ENCODE measurements at places on chromosomes 2 and 18. TPM values are rescaled to one million over a fixed set of nuclear protein-coding genes. Genes with fewer than 3 reads are reported as not detected.
A peak's percentile ranks its signal among the peaks of the same experiment; 100 is the strongest.

The ST8SIA5 gene
- 0.19 TPM for total RNA-seq

The POMC gene
- 5.2 TPM for total RNA-seq

The KLHL29 gene
- 0.26 TPM for total RNA-seq

The ZNF236 gene
- 19.3 TPM for total RNA-seq

The GKN2 gene
- total RNA-seq, result not detected

The ARHGAP15 gene
- 93.3 TPM for total RNA-seq

The KCMF1 gene
- total RNA-seq, result 108 TPM

The CLIP4 gene
- 23.3 TPM for total RNA-seq

The CSRNP3 gene
- total RNA-seq, result not detected

The AKAIN1 gene
- total RNA-seq, result not detected

DNA sequence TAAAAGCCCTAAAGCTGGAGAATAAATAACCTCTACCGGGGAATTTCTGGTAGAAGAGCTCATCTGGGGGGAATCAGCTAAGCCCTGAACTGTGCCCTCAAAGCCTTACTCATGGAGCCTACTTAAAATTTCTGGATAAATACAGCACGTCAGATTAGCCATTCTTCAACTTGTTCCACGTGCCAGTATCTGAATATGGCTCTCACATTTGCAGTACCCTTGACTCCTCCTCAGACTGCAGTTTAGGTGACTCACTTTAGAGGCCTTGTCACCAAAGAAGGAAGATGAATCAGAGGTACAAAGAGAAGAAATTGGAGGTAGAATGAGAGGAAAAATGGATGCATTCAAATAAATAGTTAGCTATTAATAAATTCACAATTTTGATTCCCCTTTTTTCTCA, 34.6 kb upstream of the POTEC start:
- ATAC-seq, result no peak

DNA sequence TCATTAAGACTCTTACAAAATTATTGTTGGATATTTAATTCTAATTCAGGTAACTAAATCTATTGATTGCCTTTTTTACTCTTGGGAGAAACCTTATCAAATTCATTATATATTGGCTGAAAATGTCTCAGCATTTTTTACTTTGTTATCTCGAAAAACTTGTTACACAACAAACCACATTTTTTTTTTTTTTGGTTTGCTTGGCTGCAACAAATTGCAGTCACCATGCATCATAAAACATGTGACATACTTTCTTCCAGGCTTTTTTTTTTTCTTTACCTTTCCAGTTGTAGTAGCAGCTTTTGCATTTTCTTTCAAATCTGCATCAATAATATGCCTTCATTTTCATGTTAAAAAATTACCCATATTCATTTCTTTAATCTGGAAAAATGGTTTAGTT, 186.7 kb downstream of the TDRD15 start:
- no peak for ATAC-seq

- no peak for ATAC-seq
Measured at GRCh38 chr2:117875786-117876185, 61.3 kb downstream of the DDX18 start.

- ATAC-seq, result no peak
Measured at GRCh38 chr2:127085317-127085681, 21.7 kb downstream of the BIN1 start.

DNA sequence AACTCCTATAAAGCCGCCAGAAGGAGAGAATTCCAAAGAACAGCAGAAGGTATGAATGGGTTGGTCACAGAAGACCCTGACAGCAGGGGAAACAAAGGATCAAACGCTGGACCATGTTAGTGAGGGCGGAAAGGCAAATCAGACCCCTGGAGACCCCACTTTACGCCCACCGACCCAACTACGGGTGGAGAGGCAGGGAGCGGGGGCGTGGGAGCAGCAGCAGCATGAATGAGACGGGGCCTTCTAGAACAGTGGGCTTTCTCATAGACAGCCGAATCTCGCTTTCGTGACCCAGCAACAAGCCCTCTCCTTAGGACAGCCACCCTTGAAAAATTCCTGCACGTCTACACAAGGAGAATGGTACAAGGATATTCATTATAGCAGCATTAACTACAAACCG, 191.0 kb downstream of the HDAC4 start:
- ATAC-seq, result no peak

- no peak for ATAC-seq
Measured at GRCh38 chr2:232022718-232023117, 61.2 kb downstream of the DIS3L2 start.

GRCh38 chr2:29270701-29271121, 155.5 kb downstream of the CLIP4 start:
- ATAC-seq, result no peak

DNA sequence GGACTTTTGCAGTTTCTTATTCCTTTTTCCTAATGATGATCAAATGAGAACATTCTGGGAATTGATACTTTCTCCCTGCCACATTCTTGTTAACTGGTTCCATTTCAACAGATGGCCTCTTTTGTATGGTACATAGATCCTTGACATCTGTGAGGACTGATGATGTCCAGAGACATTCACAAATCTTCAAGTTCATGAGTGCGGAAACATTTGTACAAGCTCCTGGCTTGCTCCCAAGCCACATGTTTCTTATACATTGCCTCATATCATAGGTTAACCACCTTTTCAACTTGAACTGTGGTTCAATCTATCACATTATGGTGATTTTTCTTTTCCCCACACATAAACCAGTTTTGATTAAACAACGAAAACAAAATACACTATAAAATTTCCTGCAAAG, 267.3 kb downstream of the CLIP4 start:
- ATAC-seq, result no peak

DNA sequence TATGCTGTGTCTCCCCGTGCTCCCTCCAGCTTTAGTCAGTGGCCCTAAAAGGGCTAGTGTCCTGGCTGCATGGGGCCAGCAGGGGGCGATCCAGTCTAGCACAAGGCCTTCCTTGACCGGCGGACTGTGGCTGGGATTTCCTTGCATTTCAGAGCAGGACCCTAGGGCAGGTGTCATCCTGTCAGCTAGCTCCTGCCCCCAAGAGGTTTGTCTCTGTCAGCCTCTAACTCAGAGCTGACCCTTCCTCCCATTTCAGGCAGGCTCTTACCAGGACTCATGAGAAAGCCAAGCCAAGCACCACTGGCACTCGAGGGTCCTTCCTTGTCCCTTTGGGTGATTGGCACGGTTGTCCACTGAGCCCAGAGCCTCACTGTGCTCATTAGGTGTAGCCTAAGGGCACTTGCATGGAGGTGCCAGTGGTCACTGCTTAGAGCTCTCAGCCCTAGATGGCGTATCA, 140.3 kb downstream of the RPIA start:
- ATAC-seq, result peak; percentile 49

GRCh38 chr18:62732617-62733016, 17.3 kb downstream of the PHLPP1 start:
- ATAC-seq, result no peak

GRCh38 chr2:147067136-147067535, 777.7 kb upstream of the ACVR2A start:
- ATAC-seq, result no peak

- no peak for ATAC-seq
Measured at GRCh38 chr2:204681412-204681811, 136.1 kb downstream of the PARD3B start.

DNA sequence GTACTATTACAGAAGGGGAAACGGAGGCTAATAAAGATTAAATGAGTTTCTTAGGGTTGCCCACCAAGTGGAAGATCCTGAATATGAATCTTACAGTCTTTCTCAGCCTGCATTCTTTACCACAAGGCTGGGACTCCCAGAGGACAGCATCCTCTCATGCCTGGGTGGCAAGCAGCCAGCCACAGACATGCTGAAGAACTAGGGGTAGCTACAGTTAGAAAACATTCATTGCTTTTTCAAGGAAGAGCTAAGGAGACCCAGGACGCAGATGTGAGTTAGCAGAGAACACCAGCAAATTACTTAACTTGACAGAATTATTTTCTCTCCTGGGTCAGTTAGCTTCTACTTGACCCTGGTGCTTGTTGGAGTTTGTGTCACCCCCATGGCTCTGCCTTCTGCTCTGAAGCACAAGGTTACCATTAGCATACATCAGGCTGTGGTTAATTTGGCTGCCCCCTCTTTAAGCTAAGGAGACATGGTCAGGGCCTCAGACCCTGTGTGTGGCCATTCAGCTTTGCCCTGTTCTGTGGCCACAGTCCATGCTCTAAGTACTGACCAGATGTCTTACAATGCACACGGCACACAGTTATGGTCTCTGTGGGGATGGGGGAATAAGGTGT, 132.3 kb upstream of the TNP1 start:
- no peak for ATAC-seq

DNA sequence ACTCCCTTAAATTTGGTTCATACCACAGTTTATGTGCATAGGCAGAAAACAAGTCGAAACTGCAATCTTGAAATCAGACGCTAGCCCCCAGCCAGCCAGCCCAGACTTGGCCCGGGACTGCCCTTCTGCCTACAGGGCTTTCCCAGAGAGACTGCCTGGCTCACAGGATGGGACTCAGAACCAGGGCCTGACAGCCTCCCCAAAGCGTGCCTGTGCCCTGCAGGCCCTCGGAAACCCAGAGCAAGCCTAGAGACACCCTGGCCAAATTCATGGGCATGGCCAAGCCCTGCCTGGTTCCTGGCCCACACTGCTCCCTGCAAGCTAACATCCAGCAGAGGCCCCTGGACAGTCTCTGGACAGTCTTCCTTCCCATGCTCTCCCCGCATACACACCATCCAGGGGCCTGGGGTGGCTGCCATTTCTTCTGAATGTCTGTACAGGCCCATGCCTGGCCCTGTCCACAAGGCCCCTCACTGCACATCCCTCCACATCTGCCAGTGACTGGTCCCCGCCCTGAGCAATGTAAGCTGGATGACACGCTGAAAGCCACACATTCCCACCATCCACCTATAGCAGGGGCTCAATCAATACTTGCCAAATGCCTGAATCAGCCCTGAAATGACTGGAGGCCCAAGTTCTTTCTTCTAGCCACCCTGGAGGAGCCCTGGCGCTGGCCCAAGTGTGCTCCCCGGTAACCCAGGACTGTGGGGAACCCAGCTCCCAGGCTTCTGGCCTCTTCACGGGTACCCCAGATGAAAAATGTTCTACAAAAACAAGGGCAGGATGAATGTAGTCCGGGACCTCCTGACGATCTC, 73.1 kb downstream of the HDAC4 start:
- peak; percentile 18 for ATAC-seq

DNA sequence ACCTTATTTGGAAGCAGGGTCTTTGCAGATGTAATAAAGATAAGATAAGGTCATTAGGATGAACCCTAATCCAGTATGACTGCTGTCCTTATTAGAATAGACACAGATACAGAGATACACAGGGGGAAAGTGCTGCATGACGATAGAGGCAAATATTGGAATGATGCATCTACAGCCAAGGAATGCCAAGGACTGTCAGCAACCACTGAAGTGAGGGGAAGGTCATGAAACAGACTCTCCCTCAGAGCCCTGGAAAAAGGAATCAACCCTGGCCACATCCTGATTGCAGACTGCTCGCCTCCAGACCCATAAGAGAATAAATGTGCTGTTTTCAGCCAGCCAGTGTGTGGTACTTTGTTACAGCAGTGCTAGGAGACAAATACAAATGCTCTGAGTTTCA, 14.8 kb downstream of the TMEM237 start:
- no peak for ATAC-seq

DNA sequence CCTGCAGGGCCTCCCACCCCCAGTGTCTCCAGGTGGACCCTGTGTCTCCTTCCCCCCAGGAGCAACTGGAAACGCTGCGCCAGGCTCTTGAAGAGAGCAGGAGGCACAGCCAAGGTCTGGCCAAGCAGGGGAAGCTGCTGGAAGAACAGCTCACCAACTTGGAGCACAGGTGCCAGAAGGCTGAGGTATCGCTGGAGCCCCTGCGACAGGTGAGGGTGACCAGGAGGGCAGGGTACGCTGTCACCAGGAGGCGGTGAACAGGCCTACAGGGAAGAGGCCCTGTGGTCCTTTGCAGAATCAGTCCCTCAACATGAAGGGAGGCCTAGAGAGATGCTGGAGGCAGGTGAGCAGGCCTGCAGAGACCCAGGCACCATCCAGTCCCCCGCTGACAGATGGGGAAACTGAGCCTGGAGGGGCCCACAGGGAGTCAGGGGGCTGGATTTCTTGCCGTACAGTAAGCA, 15.6 kb upstream of the SNED1 start:
- no peak for ATAC-seq

DNA sequence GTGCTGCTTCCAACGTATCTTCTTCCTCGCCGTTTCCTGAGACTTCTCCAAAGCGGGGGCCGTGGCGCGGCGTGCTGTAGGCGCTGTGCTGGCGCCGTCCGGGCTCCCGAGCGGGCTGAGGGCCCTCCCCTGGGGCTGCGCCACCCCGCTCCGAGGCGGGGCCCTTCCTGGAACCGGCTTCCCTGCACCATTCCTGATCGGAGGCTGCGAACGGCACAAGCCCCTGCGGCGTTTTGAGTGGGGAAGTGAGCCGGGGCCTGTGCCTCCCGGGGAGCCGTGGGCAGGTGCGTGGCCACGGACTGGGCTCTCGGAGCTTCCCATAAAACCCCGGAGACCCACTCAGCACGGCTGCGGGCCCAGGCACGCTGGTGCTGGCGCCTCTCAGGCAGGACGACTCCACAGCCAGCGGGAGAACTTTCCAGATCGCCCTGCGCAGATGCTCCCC, 74.7 kb downstream of the PSMG2 start:
- ATAC-seq, result peak; percentile 44

GRCh38 chr2:48343571-48344440, 186.1 kb upstream of the STON1 start:
- ATAC-seq, result peak; percentile 96

DNA sequence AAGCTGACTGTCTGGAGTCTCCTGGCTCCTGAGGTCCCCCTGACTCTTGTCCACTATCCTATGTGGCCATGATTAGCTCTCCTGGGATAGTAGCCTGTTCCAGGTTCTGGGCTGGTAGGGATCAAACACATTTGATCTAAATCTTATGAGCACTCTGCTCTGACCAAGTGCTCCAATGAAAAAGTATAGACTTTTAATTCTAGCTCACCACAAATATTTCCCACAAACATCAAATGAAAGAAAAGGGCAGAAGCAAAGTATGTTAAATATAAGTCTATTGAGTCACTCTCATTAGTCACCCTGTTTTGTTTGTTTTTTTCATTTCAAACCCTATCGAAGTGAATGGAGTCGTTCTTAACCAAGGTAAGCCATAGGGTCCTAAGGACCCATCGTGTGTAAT, 39.7 kb upstream of the NEDD4L start:
- ATAC-seq, result no peak

- no peak for ATAC-seq
Measured at GRCh38 chr2:69659349-69659748, 15.8 kb upstream of the AAK1 start.

GRCh38 chr2:124920448-124920847, 895.4 kb downstream of the CNTNAP5 start:
- no peak for ATAC-seq

DNA sequence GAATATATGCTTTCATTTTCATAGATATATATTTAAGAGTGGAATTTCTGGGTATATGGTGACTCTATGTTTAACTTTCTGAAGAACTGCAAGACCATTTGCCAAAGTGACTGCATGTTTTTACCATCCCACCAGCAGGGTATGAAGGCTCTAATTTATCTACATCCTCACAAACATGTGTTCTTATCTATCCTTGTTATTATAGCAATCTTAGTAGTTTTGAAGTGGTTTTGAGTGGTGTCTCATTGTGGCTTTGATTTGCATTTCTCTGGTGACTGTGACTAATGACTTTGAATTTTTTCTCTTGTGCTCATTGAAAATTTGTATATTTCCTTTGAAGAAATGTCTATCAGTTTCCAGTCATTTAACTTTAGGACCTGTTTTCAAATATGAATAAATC, 310.2 kb upstream of the NRP2 start:
- peak; percentile 79 for ATAC-seq

Measured in activated T-helper 17 cell treated with anti-CD3 and anti-CD28 coated beads, Interleukin-2, amount 50 U/mL, for 72 hours (primary cell).